Fibroblast of the conjunctiva (primary cell): ENCODE measurements at places on chromosomes 1 and 21.

- no peak for DNase-seq
These were observed 82.4 kb upstream of the PROX1 start for GRCh38 chr1:213905344-213905743.

GRCh38 chr1:160353223-160353622 lies 10.0 kb downstream of the NCSTN start:
- no peak for DNase-seq

DNA sequence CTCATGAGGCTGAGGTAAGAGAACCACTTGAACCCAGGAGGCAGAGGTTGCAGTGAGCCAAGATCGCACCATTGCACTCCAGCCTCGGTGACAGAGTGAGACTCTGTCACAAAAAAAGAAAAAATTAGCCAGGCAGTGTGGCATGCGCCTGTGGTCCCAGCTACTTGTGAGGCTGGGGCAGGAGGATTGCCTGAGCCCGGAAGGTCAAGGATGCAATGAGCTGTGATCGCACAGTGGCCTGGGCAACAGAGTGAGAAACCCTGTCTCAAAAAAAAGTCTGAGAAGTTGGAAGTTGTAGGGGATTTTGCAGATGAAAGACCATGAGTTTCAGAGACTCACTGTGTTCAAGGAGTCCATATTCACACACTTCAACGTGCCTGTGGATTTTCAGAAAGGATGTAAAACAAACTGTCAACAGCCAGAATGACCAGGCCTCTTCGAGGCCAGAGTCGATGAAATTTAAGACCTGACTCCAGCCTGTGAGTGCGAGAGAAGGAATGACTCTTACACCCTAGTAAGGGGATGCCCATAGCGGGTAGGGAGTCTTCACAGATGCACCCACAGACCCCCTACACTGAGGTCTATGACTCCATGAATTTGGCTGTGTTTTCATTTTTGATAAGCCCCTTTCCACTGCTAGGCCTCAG lies 2.2 kb downstream of the S100A13 start:
- DNase-seq, result no peak

DNA sequence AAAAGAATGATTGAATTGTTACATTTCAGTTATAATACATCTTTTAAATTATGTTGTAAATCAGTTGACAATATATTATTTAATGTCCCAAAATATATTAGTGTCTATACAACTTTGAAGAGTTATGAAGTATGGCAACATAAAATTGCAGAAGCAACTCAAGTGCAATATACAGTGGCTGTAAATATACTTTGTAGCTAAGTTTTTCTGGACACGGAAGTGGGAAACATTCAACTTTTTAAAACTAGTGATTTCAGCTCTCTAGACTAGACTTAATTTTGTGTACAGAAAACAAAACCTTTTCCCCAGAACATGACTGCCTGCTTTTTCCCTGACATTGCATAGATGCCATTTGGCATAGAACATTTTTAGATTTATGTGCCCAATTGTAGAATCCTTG lies 29.5 kb upstream of the ABCG1 start:
- no peak for DNase-seq

DNA sequence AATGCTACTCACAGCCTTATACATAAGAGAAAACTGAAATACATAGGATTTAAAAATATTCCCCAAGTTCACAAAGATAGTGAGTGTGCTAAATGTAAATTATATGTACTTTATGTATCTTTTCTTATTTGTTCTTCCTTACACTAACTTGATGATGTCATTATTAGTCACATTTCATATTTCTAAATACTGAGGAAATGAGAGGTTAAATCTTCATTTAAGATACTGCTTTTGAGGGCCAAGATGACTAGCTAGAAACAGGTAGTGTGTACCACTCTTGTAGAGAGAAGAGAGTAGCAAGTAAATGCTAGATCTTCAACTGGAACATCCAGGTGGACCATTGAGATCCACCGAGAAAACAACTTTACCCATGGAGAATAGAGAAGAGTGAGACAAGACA lies 29.8 kb downstream of the PYHIN1 start:
- no peak for DNase-seq

- DNase-seq, result no peak
These were observed 24.0 kb upstream of the ADARB1 start for GRCh38 chr21:45050345-45050796.

DNA sequence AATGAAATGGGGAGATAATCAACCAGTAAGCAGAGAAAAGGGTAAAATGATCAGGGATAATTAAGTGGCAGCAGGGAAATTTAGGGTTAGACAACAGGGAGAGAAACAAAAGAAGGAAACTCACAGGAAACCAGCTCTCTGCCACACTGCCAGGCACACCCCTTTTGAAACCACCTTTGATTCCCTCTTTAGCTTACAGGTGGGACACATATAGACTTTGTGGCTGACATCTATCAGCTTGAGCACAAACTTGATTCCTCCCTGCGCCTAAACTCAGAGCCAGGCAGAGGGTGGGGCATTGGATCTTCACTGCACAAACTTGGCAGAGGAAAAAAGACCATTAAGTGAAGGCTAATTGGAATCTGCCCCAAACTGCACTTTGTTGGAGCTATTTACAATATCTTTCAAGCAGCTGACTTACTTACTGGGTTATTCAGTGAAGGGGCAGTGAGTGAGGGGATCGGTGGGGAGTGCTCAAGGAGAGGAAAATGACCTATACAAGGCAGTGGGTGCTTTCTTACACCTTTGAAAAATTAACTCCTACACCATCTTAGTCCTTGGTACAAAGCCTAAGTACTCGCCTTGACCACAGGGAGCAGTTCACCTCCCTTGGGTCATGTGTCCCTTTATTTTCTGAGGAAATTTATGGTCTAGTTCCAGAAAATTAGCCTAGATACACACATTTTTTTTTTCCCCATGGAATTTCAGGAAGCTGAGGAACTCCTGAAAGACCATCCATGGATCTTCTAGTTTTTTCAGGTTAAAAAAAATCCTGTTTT lies 60.2 kb downstream of the PBX1 start:
- no peak for DNase-seq

DNA sequence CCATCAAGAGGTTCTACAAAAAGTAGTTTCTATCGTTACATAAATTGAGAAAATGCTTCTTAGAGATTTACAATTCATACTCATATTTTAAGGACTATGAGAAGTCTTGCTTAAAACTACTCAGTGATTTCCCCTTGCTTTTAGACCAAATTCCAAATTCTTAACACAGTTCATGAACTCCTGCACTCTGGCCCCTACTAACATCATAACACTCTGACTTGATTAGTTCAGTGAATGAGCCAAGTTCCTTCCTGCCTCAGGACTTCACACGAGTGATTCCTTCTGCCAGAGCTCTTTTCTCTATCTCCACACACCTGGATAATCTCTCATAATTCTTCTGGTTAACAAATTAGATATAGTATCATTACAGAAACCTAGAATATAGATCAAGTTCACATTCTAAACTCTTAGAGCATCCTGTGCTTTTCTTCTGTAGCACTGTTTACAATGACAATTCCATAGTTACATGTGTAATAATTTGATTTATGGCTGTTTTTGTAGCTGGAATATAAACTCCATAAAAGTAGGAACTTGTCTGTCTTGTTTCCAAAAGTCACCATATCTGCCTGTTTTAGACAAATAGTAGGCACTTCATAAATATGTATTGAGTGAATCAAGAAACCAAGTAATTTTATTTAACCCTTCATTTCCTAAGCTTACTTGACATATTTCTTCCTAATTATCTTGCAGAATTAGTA lies 59.9 kb downstream of the NUF2 start:
- DNase-seq, result no peak

GRCh38 chr1:67078291-67078690 lies 24.3 kb upstream of the SLC35D1 start:
- DNase-seq, result no peak

DNA sequence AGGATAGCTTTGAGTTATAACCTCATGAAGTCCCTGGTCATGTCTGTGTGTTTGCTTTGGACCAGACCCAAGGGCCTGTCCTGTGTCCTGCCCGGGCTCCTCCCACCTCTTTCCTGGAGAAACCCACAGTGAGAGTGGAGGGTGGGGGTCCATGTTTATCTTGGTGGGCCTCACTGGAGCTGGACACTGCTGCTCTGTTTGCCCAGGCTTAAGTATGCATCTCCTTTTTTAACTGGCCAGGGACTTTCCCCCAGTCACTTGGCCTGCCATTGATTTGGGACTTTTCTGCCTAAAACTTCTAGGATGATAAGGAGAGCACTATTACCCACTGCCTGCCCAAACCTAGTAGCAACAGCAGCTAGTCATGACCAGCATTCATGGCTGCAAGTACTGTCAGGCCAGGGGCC lies 49.8 kb downstream of the DDR2 start:
- no peak for DNase-seq

- no peak for DNase-seq
These were observed 77.1 kb downstream of the PIK3CD start for GRCh38 chr1:9728451-9729295.

GRCh38 chr1:59318271-59318860 lies 21.5 kb downstream of the FGGY start:
- no peak for DNase-seq

DNA sequence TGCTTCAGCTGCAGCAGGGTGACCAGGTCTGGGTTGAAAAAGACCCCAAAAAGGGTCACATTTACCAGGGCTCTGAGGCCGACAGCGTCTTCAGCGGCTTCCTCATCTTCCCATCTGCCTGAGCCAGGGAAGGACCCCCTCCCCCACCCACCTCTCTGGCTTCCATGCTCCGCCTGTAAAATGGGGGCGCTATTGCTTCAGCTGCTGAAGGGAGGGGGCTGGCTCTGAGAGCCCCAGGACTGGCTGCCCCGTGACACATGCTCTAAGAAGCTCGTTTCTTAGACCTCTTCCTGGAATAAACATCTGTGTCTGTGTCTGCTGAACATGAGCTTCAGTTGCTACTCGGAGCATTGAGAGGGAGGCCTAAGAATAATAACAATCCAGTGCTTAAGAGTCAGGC lies 2.9 kb downstream of the C1QA start:
- no peak for DNase-seq
